CD4-positive, alpha-beta T cell treated with Interleukin-6 at 100 ng/mL for 8 hours (primary cell): ENCODE measurements at places on chromosomes 3 and 15.

DNA sequence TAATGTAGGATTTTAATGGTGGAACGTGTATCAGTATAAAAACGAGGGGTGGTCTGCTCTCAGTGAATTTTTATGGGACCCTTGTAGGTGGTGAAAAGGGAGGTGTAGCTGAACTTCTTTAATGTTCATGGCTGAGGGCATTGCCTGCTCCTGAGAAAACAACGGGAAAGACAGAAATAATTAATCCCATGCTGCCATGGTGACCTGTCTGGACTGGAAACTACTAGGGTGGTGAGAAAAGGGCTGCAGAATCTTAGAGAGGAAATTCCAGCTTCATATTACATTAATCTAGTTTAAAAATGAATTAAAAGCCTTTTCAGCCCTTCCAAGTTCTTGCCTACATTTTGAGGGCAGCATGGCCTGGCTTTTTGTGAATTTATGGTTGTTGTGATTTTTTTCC lies 47.6 kb downstream of the ZBTB38 start:
- no peak for DNase-seq

GRCh38 chr3:197464794-197465193 lies 91.0 kb downstream of the BDH1 start:
- DNase-seq = no peak

- no peak for DNase-seq
Observed at GRCh38 chr15:38899300-38899699, 334.7 kb upstream of the RASGRP1 start.

DNA sequence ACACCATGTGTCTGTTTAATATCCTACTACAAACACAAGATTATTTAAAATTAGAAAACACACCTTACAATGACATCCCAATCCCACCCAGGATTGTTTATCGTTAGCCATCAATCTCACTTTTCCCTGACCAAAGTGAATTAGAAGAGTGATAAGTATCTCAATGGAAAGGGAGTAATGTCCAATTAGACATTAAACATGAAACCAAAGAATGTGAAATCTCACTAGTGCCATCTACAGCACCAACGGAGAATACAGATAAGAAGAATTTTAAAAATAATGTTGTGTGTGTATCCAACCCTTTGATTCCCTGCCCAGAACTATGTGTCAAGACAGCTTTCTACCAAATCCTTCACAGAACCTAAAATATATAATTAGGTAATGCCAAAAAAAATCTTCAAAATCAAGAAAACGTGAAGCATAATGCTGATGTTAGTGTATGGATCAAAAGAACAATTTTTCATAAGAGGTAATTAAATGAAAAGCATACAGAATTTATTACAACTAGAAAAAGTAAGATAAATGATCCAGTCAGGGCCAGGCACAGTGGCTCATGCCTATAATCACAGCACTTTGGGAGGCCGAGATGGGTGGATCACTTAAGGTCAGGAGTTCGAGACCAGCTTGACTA lies 64.2 kb downstream of the SCAPER start:
- DNase-seq = no peak

DNA sequence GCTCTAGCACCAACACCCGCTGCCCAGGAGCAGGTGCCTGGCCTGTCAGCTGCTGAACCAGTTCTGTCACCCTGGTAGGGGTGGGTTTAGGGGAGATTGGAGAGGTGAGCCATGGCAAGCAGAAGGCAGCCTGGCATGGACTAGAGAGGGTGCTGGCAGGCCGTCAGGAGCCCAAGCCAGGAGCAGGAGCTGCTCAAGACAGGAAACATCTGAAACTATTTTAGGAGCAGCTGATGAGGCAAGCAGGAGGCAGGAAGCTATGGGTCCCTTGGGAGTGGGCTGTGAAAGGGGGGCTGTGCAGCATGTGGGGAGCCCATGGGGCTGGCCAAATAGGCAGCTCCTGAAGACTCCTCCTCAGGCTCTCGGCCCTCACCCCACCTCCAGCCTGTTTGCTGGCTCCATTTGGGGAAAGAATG lies 2.3 kb downstream of the INKA1 start:
- DNase-seq = no peak

GRCh38 chr3:135172191-135172869 lies 377.3 kb downstream of the EPHB1 start:
- DNase-seq = no peak

- peak; percentile 30 for DNase-seq
Observed at GRCh38 chr15:60809375-60809774, 330.4 kb upstream of the ICE2 start.

GRCh38 chr3:125316949-125317348 lies 58.2 kb downstream of the ZNF148 start:
- no peak for DNase-seq

- DNase-seq = no peak
Observed at GRCh38 chr15:27977696-27978095, 121.4 kb downstream of the OCA2 start.
